Retina (tissue), 1 donor: ENCODE measurements at places on chromosomes 5 and 9.
A peak's percentile ranks its signal among the peaks of the same experiment; 100 is the strongest.

GRCh38 chr9:93223260-93224180 is 39.6 kb downstream of the WNK2 start:
- DNase-seq: no peak

DNA sequence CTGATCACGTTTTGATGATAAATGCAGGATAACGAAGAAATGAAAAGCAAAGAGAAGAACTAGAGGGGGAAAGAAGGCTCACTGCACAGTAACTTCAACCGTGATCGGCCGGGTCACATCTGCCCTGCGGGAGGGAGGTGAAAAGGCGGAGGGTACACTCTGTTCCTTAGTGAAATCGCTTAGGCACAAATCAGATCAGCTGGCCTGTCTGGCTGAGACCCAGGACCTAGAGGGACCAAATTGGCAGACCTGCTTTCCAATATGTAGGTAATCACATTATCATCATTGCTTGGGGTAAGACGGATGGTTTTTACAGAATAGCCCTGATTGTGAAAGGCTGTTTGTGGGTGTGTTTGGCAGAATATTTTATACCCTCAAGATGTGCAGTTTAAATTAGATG is 82.2 kb downstream of the SLC28A3 start:
- DNase-seq: no peak

DNA sequence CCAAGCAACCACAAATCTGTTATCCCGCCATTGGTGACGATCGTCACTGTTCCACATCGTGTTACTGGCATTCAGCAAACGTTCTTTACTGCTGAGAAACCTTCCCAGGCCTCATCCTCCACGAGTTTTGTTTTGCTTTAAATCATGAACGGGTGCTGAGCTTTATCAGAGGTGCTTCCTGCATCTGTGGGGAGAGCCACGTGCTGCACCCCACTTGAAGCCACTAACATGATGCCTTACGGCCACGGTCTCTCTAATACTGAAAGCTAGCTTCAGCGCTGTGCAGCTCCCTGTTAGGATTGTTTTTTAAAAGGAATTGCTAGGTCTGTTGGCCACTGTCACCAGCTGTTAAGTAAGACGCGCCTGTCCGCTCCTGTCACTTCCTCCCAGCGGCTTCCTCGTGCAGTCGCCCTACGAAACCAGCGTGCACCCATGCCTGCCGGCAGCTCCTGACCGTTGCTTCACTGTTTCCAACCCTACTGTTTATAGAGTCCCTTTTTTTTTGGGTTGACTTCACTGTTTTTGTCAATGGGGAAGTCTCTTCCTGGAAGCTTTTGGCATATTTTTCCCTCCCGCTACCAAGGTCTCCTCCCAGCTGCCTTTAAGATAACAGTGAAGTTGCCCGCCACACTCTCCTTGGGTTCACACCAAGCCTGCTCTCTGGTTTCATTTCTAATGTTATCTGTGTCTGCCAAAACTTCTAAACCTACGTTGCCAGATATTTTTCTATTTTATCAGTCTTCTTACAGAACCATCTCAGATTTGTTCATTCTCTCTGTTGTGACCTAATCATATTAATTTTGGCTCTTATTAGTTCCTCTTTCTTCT is 20.3 kb downstream of the LPCAT1 start:
- peak; percentile 36 for DNase-seq

GRCh38 chr5:106637275-106637674 is 1033.5 kb downstream of the EFNA5 start:
- DNase-seq: no peak

- no peak for DNase-seq
Measured at GRCh38 chr5:110894805-110895204, 156.0 kb downstream of the SLC25A46 start.

DNA sequence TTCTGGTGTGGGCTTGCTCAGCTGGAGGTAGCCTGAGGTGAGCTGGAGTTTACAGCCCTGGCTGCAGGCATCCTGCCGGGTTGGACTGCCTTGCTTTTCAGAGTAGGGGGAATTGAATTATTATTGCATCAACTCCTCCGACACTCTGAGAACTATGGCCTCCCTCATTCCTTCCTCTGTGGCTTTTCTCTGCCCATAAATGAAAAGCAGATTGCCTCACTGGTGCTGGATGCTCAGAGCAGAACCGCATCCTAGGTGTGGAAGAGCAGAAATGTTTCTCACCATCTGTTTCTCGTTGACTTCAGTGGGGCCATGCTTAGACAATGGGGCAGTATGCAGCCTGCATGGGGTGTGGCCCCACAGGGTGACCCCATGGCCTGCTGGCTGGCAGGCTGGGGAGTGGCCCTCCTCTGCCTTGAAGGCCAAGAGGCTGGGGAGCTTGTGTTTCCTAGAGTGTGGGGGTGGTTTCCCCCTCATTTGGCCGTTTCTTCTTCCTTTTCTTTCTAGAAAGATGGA is 27.3 kb upstream of the TGFBI start:
- DNase-seq: no peak

- DNase-seq: no peak
Measured at GRCh38 chr5:179169836-179170235, 109.7 kb downstream of the ZNF354C start.

GRCh38 chr9:69122082-69122548 is 52.0 kb upstream of the TJP2 start:
- DNase-seq: peak; percentile 80

GRCh38 chr5:28281351-28281750 is 1243.0 kb upstream of the CDH9 start:
- DNase-seq: no peak

GRCh38 chr9:761176-761792 is 80.2 kb upstream of the DMRT1 start:
- DNase-seq: no peak

DNA sequence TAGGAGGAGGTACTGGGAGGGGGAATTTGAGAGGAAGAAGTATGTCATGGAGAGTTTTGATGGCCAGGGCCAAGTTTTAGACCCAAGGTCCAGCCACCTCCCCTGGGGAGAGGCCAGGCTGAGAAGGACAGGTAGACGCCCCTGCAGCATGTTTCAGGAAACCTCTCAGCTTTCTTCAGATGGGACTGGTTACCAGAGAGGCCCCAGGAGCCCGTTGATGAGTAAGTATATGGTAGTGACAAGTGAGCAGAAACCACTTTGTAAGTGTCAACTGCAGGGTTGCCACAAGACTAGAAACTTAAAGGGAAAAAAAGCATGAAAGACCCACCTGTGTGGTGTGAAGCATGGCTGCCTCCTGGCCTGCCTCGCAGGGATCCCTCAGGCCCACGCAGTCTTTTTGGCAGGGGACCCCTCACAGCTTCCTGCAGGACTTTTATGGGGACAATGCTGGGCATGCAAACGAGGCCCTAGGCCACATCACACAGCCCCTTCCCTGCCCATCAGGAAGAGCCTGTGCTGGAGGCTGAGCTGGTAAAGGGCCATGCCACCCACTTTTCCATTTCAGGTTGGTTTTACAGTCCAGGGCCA is 255.9 kb downstream of the FSTL4 start:
- DNase-seq: no peak

- DNase-seq: no peak
Measured at GRCh38 chr5:488241-488640, 36.0 kb downstream of the SLC9A3 start.

DNA sequence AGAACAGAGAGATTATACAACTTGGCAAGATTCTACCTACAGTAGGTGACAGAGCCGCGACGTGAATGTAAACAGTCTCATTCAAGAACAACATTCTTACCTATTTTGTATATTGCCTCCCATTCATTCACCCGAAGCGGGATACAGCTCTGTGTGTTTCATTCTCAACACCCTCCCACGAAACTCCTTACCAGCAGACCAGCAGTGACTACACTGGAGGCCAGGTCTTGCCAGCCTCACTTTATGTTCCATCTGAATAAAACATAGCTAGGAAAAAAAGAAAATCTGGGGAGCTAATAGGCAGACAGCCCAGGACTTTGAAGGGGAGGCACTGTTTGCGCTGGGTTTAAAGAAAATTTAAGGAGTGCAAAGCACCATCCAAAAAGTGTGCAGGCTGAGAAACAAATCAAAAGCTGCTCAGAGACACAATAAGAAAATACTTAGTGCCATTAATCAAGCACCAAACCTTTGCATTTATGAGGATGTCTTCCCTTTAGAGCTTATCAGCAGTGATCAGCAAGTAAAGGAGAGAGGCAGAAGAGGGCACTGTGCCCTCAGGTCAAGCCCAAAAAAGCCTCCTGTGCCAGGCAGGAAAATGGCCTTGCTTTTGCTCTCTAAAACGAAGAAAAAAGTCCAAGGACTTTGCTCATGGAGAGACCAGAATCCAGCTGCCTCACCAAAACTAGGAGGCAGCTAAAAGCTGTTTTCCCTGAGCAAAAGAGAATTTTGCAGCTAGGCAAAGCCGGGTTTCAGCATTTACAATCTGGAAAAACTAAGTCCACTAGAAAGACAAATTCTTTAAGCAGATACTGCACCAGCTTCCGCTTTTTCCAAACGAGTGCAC is 295.1 kb downstream of the BNC2 start:
- DNase-seq: no peak

GRCh38 chr5:87653242-87653641 is 240.5 kb upstream of the CCNH start:
- no peak for DNase-seq

DNA sequence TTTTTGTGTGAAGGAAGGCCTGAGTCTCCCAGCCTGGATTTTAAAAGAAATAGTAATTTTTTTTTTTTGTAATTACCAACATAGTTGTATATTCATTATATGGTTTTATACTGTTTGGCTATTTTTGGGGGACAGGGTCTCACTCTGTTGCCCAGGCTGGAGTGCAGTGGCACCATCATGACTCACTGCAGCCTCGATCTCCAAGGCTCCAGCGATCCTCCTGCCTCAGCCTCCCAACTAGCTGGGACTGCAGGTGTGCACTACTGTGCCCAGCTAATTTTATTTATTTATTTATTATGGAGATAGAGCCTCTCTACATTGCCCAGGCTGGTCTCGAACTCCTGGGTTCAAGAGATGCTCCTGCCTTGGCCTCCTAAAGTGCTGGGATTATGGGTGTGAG is 5.1 kb downstream of the LRRC8A start:
- no peak for DNase-seq

- no peak for DNase-seq
Measured at GRCh38 chr9:125428060-125428901, 166.7 kb downstream of the GAPVD1 start.

GRCh38 chr5:74149395-74149794 is 491.1 kb downstream of the ENC1 start:
- DNase-seq: no peak

GRCh38 chr9:134888603-134889190 is 8.1 kb downstream of the FCN2 start:
- no peak for DNase-seq

DNA sequence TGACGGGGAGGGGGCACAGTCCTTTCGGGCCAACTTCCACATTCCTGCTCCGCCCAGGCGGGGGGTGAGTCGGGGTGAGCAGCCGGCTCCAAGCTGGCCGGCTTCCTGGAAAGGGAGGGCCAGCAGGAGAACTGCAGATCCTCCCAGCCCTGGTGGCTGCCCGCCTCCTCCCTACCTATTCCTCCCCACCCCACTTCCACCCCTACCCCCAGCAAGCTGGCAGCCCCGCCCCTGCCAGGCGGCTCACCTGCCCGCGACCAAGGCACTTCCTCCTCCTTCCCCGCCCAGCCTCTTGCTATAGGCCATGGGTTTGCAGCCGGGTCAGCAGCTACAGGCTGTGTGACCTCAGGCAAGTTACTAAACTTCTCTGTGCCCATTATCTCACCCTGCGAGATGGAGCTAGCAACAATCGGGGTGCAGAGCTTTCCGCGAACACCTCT is 5.6 kb upstream of the IRF1 start:
- no peak for DNase-seq

DNA sequence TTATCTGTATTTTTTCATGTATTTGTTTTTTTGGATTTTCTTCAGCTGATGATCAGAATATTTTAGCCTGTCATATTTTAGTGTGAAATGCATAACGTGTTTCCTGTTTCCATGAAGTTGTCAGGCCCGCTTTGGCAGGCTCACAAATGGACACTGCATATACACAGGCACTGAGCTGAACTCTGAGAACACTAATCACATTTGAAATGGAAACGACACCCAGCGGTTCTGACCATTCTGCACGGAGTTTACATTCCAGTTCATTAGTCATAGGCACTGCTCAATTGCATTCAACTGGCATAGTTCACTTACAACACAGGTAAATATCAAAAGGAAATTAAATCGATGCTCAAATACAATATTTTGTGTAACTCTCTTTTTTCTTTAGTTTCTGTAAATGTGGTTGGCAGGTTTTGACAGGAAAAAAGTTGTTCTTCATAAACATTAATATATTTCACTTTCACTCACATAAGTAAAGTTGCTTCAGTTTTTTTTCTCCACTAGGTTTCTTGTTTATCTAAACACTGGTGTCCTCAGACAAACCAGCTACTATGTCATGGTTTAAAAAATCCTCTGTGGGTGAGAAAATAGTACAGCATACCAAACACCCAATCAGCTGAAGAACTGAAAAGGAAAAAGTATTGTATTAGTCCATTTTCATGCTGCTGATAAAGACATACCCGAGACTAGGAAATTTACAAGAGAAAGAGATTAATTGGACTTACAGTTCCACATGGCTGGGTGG is 559.0 kb upstream of the DAP start:
- no peak for DNase-seq

DNA sequence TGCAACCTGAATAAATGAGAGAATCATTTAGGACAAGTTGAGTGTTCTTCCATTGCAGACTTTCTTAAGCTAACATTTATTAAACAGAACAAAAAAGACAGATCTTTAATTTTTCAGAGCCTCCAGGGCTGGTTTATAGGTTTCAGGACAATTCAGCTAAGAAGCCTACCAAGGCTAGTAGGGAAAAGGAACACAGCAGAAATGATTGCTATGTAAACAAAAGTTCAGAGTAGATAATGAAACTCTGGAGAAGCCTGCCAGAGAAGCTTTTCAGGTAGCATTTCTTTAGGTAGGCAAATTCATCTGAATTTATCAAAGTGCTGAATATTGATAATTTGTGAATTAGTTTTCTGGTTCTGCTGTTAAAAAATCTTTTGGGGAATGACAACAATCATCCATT is 264.2 kb downstream of the DEPDC1B start:
- no peak for DNase-seq

- DNase-seq: no peak
Measured at GRCh38 chr9:91773156-91773555, 176.9 kb downstream of the ROR2 start.

- DNase-seq: no peak
Measured at GRCh38 chr5:177612215-177612673, 12.3 kb downstream of the B4GALT7 start.

GRCh38 chr5:111772456-111773122 is 15.6 kb upstream of the NREP start:
- DNase-seq: no peak

GRCh38 chr5:82046276-82046647 is 74.4 kb downstream of the ATG10 start:
- no peak for DNase-seq

GRCh38 chr9:86816366-86816765 is 130.9 kb downstream of the GAS1 start:
- no peak for DNase-seq

GRCh38 chr9:106420511-106420944 is 442.4 kb upstream of the ZNF462 start:
- no peak for DNase-seq
